ENCODE measurements at places on chromosomes 16 and 17. TPM values are rescaled to one million over a fixed set of nuclear protein-coding genes. Genes with fewer than 3 reads are reported as not detected.

GRCh38 chr16:3503523-3503922 lies 2.7 kb downstream of the CLUAP1 start:
- DNase-seq: peak; percentile 16

DNA sequence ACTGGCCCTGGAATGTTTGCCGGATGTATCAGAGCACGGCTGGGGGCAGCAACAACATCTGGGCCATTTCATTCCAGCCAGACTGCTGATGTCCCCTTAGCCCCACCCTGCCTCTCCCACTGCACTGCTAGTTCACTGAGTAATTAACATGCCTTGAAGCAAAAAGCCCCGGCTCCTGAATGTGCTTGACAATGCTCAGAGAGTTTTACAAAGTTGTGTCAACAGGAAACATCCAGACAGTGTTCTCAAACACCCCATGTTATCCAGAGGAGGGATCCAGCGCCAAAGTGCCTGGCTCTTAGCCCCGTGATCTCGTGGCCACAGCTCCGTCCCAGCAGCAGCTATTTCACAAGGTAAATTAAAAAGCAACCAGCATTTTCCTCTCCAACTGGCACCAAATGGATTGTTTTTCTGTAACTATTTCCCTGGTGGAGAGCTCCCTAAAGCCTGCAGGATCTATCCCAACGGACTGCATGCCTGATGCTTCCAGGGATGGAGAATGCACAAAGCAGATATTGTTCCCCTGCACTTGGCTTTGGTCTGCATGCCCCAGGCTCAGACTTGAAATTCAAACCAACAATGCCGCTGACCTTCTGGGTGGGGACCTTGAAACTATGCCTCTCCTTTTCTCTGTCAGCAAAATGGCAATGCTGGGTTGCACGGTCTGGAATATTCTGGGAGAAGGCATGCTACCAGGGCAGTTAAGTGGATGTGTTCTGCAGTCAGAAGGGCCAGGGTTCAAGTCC lies 115.6 kb upstream of the CDH5 start:
- DNase-seq: no peak

GRCh38 chr16:6343157-6343556 lies 989.5 kb upstream of the RBFOX1 start:
- DNase-seq: no peak

DNA sequence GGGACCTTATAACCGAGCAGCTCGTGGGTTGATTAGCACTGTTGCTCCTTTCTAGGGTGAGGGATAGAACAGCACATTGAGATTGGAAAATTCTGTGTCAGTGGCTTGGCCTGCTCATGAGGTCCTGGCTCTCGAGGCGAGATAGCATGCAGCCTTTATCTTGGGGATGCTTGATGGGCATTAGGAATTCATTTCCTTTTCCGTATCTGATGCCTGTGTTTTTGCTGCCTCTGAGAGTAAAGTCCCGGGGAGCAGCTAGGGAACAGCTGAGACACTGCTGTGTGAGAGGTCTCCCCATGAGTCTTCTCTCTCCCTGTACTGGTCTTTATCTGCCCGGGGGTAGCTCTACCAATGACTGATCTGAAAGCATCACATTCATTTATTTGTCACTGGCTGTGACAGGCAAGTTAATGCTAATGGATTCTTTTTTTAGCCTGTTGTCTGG lies 14.5 kb downstream of the MSI2 start:
- DNase-seq: no peak

- DNase-seq: peak; percentile 30
These were observed 45.2 kb upstream of the STAC2 start for GRCh38 chr17:39270923-39271322.

GRCh38 chr16:1133810-1134520 lies 18.9 kb upstream of the CACNA1H start:
- no peak for DNase-seq

DNA sequence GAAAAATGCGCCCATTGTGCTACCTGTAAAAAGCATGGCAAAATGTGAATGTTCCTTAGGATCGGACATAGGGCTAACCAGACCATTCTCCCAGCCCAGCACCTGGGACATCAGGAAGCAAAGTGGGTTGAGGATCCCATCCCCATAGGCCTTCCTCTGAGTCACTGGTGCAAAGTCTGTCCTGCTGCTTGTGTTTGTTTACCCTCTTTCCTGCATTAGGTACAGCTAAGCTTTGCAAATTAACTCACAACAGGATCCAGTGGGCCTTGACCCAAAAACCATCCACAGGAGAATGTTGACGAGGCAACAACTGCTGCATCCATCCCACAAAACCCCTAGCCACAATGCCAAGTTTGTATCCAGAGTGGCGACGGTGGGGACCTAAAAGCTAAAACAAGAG lies 106.2 kb downstream of the GRIN2A start:
- no peak for DNase-seq

Gene CACNG3
- not detected for total RNA-seq

Gene SSTR5
- total RNA-seq: 0.40 TPM

Gene NPW
- not detected for total RNA-seq

Gene KRTAP3-1
- not detected for total RNA-seq

Data from renal cortical epithelial cell (primary cell).